ENCODE measurements at places on chromosomes 16 and 17.

DNA sequence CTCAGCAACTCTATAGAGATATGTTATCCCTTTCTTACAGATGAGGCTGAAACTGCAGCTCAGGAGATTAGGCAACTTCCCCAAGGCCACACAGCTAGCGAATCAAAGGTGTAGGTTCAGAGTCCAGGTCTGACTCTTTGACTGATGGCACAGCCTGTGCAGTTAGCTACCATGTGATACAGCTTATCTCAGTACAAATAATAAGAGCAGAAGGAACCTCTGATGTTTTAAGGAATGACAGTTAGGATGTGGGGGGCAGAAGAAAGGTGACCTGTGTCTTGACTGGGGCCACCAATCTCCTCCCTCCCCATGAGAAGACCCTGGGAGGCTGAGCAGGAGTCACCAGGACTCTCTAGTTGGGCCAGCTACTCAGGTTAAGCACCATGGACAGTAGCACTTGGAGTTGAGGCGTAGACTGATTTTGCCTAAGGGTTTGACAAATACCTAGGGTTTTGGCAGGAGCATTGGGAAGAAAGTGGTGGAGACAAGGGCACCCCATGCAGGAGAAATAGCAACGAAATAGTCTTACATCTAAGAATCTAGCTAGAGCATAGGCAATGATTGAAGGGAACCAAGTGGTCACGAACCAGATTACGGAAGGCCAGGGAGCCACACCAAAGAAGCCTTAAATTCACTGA is 22.8 kb upstream of the ACSM2B start:
- DNase-seq: no peak

DNA sequence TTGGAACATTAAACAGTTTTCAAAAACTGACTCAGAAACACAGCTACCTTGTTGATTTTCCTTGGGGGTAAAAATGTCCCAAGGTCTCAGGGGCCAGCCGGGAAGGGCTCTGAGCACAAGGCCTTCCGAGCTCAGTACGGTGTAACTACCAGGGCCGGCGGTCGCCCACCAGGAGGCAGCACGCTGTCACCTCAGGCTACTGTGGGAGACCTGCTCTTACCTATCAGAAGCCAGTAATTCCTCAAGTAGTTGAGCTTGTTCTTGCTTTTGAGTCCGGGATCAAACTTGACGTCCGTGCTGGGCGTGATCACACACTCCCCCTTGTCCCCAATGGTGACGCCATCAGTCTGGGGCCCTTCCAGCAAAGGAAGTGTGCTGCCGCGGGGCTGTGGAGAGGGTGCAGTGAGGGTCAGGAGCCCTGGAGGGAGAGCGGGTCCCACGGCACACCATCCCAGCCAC is 43.4 kb upstream of the ICAM2 start:
- DNase-seq: peak; percentile 10

- peak; percentile 51 for DNase-seq
Measured at GRCh38 chr16:2090777-2091546, 43.2 kb downstream of the TSC2 start.

DNA sequence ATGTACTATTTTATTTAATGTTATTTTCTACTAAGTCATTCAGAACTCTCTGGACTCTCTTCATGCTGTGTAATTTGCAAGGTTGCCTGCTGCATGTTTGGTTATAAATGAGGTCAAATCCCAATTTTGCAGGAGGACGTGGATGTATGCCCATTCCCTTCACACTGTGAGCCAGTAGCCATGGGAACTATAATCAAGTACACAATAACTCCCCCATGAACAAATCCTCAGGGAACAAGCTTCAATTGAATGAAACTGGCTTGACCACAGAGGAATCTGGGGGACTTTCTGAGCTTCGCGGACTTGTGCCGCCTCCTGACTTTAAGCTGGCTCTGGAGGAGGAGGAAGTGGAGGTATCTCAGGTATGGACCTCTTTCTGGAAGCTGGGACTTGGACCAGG is 14.6 kb upstream of the KCTD13 start:
- DNase-seq: no peak

- DNase-seq: no peak
Measured at GRCh38 chr17:35148144-35148543, 527 bp downstream of the UNC45B start.

- DNase-seq: no peak
Measured at GRCh38 chr16:84950906-84951305, 60.4 kb downstream of the ZDHHC7 start.

- no peak for DNase-seq
Measured at GRCh38 chr16:74224828-74225612, 71.6 kb upstream of the PSMD7 start.

DNA sequence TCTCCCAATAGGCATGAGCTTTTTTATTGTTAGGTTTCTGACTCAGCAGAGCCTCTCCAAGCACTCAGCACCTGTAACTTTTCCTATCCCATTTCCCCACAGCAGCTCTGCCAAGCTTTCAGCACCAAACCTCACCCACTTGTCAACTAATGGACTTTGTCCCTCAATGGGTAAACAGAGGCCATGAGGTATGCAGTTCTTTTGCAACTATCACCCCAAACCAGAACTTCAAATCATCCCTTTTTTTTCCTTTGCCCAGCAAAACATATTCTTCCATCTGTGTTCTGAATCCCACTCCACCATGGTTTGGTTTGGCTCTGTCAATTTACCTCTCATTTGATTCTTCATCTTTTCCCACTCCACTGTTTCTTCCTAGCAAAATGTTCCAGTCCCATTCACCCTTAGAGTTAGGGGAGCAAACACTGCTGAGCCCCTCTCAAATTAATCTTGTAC is 58.1 kb downstream of the TOX3 start:
- no peak for DNase-seq

DNA sequence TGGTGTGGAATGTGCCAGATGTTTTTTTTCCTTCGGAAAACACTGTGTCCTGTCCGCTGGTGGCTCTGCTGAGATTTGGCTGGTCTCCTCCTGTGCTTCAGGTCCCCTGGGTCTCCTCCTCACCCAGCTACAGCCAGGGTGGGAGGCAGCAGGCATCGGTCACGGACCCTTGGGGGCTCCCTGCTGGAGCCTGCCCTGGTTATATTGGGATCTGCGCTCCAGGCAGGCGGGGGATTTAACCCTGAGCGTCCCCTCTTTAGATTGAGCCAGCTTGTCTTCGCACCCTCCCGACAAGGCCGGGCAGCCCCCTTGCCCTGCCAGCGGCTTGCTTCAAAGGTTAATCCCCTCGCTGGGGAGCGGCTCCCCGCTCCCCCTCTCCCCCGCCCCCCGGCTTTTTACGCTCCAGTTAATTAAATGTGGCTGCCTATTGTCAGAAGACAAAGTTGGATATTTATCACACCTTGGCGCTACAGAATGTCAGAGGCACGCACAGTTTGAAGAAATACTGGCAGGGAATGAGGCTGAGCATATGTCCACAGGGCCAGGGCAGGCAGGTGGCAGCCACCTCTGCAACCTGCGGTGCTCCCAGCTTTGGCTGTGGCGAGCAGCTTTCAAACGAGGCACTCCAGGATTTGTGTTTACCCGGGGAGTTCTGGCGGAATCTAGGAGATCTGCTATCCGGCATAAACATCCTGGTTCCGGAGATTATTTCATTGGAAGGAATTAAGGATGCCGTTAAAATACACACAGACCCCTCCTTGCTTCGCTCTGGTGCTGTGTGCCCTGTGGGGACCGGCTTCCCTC is 38.2 kb upstream of the GSE1 start:
- DNase-seq: peak; percentile 65
